ENCODE measurements at places on chromosomes 16 and 17.

DNA sequence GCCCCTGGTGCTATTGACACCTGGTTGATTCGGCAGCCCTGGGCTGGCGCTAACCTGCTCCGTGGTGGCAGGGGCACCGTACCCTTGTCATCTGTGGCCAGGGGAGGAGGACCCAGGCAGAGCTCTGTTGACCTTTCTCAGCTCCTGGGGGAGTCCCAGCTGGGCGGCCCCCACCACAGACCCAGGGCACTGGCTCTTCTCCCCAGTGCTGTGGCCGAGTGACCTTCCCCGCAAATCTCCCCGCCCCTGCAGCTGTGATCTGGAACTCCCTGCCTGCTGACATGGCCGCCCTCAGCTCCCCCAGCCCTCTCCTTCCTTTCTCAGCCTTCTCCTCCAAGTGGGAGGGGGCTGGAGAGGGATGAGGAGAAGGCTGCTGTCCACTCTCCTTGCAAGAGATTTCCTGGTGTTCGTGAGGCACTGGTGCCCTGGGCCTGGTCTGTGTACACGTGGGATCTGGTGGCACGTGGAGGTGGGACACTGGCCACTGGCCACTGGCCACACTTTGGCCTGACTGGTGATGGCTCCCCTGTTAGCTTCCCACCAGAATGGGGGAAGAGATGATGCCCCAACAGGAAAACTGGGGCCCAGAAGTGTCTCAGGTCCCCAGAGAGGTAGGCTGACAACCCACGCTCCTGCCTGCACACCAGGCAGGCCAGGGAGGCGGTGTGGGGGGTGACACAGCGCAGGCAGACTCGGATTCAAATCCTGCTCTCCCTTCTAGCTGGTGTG lies 8.2 kb downstream of the FMNL1 start:
- DNase-seq: no peak

GRCh38 chr17:39167476-39167875 lies 1.5 kb upstream of the ARL5C start:
- no peak for DNase-seq

GRCh38 chr16:47731252-47731651 lies 270.1 kb downstream of the PHKB start:
- DNase-seq: no peak

DNA sequence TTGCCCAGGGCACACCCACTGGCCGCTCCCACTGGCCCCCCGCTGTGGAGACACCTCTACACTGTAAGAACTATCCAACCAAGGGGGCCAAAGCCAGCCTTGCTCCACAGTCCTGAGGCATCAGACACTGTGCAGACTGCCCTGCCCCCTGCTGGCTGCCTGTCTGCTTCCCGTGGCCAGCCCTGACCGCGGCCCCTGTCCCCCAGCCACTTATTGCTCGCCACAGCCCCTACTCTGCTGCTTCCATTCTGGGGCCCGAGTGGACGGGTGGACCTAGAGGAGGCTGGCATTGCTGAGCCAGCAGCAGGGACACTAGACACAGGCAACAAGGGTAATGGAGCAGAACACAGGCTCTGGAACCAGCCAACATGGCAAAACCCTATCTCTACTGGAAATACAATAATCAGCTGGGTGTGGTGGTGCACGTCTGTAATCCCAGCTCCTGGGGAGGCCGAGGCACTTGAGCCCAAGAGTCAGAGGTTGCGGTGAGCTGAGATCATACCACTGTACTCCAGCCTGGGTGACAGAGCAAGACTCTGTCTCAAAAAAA lies 19.7 kb upstream of the LRRC37A3 start:
- DNase-seq: peak; percentile 16

DNA sequence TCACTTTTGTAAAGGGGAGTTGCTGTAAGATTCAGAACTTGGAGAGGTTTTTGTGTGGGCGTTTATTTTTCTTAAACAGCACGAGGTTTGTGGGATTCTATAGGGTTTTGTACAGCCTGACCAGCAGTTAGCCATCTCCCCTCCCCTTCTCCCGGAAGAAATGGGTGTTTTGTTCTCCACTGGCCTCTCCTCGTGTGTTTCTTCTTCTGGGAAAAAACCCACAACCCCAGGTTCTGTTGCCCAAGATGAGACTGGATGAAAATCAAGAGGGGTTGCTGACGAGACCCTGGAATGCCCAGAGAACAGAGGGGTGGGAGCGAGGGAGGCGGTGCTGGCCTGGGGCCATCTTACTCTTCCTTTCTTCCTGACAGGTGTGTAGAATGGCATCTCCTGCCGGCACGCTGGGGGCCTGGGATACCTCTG lies 186.1 kb downstream of the MSI2 start:
- no peak for DNase-seq

GRCh38 chr16:57115514-57116182 lies 23.3 kb downstream of the CPNE2 start:
- peak; percentile 18 for DNase-seq

DNA sequence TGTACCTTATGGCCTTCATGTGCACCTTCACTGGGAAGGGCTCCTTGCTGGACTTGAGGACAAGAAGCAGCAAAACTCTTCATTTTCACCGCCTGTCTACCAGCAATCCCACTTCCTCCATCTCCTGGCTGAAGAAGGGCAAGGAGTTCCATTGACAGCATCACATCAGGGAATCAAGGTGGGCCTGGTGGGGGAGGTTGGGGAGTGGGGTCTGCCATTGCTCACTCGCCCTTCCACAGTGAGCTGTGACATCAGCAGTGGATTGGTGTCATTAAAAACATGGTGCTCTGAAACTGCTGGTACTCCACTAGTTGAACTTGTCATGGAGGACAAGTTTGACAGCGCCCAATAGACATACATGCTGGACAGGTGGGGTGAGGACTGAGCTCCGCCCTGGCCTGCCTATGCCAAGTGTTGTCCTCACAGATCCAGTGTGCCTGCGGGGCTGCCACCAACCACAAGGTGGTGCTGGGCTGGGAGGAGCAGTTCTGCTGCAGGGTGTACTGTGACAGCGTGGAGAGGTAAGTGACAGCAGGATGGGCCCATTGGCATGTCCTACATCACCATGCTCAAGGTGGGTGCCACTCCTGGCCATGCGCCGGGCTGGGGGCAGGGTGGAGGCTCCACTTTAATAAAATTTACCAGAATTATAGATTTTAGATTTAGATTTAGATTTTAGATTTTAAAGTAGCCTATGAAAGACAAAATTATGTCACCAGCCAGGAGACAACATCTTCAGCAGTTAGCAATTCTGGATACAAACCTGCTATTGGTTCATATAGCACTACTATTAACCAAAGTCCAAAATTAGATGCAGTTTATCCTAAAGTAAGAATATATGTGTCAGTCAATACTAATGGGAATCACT lies 1729.1 kb downstream of the TP53TG3F start:
- DNase-seq: no peak

DNA sequence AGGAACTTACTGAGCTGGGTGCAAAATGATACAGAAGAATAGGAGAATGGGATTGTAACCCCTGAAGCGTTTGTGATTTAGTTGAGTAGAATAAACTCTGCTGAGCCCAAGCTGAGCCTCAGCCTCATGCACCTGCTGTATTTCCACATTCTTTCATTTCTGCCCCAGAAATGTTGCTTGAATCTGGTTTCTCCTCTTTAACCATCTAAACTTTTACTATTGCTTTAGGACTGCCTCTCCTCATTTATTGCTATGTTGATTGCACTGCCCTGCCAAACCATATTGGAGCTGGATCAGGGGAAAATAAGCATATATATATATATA lies 64.8 kb downstream of the PITPNC1 start:
- DNase-seq: no peak

GRCh38 chr17:30103921-30104320 lies 12.7 kb upstream of the NSRP1 start:
- no peak for DNase-seq

DNA sequence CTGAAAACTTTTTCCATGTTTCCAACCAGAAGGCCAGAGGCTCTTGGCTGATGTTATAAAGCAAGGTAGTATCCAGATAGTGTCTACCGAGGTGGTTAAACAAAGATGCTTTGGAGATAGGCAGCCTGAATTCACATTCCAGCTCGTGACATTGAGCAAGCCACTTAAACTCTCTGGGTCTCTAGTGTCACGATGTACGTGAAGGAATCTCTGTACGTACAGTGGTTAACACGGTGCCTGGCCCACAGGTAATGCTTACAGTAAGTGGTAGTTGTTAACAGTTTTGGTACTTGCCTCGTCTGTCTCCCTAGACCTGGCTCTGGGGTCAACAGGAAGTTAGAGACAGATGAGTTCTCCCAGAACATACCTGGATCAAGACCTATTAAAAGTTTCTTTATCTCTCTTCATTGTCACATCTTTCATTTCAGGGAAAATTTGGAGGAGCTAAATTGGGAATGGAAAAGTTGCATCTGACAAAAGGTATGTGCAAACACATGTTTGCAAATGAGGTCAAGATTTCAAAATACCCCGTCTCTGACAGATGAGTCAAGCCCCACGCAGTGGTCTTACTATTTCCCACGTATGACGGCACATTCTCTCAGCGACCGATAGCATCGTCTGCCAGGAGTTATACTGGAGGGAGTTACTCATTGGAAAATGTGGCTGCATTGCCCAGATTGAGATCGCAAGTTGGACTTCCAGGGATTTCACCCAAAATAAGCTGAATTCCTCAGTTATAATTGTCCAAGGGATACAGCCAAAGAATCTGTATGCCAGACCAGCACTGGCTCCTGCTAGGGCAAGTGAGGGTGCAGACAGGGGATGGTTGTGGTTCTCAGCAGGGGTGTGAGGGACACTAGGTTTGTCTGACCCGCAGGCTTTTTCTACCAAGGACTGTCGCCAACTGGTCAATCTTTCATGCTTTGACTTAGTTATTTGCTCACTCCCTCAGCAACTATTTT lies 18.9 kb upstream of the MYH10 start:
- no peak for DNase-seq

DNA sequence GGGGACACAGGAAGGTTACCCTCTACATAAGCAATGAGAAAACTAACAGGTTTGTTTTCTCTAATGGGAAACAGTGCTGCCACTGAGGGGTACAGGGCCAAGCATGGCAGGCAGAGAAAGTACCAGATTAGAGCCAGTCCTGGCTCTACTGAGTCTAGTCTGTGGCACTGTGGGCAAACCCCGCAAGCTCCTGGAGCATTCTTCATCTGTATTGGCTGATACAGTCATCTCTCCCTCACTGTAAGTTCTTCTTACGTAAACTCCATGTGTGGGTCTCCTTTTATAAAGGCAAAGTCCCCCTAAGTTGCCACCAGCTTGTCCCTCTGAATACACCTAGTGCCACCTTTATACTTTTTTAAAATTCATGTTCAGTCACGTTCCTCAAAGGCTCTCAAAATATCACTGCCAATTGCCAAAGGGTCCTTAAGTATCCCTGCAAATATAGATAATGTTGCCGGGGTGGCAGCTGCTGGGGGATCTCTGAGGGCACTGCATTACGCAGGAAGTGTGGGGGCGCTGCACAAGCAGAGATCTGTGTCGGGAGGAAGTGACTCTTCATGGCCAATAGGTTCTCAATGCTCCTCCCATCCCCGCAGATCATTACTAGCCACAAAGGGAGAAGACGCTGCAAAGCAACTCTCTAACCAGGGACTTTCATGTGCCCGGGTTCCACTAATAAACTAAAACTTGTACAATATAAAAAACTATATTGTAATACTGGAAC lies 18.8 kb downstream of the XPO6 start:
- DNase-seq: no peak

DNA sequence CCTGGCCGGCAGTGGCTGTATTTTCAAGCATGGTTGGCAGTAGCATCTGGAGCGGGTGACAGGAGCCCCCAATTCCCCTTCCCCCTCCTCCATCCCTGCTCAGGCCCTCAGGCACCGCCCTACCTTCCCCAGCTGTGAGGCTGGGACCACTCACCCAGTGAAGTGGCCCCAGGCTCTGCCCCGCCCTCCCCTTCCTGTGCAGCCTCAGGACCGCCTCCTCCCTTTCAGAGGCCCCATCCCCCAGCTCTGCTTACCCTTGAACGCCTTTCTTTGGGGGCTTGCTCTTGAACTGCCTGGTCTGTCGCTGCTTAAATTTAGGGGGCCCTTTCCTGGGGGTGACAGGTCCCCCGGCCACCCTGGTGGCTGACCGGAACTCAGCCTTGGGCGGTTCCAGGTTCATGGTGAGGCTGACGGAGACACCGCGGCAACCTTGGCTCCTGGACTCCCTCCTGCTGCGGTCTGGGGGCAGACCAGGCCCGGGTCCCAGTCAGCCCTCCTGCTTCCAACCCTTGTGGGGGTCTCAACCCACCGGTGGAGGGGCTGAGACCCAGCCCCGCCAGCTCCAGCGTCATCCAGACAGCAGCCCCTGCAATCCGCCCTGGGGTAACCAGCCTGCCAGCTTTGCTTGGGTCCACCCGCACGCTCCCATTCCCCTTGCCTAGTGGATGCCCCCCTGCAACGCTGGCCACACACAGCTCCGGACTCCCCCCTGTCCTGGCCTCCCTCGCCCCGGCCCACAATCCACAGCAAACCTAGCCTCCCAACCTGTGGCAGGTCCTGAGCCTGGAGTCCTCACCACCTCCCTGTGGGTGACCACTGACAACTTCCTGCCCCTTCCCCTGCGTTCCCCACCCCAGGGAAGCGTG lies 3.2 kb downstream of the PDE6G start:
- no peak for DNase-seq

DNA sequence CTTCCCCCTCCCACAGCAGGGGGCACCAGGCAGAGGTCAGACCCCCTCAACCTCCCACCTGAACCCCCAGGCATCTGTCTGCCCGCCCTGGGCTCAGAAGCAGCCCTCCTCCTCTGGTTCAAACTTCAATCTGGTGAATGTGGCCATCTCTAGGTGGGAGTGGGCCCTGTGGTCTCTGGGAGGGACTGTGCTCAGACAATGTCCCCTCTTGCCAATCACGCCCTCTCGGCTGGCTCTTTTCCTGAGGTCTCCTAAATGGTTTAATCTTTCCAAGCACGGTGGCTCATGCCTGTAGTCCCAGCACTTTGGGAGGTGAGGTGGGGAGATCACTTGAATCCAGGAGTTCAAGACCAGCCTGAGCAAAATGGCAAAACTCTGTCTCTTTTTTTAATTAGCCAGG lies 15.2 kb downstream of the LITAF start:
- no peak for DNase-seq

DNA sequence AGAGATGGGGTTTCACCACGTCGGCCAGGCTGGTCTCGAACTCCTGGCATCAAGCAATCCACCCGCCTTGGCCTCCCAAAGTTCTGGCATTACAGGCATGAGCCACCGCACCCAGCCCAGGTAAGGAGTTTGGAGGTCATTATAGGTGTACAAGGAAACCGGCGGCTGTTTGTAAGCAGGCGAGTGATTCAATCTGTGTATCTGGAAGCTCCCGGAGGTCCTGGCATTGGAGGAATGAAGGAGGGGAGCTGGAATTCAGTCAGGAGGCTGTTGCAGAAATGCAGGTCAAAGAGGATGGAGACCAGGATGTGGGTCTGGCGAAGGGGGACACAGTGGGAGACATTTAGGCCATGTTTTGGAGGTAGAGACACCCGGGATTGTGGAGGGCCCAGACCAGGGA lies 18.8 kb downstream of the CDC42EP4 start:
- DNase-seq: peak; percentile 52

DNA sequence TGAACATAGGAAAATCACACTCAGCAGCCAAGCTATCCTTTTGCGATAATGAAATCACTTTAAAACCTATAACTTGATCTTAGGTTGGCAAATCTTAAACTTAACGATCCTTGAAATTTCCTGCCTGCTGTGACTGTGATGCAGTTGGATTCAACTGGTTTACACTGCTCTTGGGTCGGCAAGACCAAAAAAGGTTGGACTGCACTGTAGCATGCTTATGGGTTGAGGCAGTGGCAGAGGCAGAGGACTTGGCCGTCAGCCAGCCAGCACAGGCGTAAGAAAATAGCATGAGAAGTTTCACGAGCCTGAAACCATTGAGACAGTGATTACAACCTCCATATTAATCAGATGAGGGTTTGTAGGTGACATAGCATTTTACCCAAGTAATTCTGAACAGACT lies 21.4 kb downstream of the WSB1 start:
- no peak for DNase-seq

Data from cerebellar cortex (tissue), 1 donor.